ENCODE measurements at places on chromosomes 16 and 17.

DNA sequence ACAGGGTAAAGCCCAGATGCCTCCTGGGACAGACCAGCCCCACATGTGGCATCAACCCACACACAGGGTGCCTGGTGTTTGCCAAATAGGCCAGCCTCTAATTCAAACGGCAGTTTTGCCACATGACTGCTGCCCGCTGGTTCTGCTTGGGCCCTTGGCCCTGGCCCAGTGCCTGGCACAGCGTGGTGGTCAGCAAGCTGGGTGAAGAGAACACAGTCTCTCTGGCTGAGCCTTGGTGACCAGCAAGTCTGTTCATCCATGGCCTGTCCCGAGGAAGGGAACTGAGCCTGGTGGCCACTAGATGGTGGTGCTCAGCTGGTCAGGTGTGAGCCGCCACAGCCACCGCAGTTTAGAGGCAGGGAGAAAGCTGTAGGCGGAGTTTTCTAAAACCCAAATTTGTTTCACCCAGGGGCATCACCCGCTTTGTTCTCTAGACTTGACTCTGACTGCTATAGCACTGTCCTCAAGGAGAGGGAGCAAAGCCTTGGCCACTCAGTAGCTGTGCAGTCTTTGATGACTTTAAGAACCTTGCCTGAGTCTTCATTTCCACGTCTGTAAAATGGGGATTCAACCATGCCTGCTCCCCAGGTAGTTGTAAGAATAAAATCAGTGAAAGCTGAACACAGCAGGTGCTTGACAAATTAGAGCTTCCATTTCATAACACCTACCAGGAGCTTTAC, 4.7 kb upstream of the GFAP start:
- peak; percentile 90 for DNase-seq

- DNase-seq: no peak
Observed at GRCh38 chr16:4647644-4647980, 23.0 kb downstream of the MGRN1 start.

DNA sequence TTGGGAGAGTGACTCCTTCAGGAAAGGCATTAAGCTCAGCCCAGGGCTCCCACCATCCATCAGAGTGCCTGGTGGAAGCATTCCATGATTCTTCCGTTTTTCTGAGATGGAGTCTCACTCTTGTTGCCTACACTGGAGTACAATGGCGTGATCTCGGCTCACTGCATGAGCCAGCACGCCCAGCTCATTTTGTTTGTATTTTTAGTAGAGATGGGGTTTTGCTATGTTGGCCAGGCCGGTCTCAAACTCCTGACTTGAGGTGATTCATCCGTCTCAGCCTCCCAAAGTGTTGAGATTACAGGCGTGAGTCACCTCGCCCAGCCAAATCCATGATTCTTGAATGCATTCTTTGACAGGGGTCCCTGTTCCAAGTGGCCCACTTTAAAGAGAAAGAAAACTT, 23.1 kb downstream of the MIS12 start:
- no peak for DNase-seq

DNA sequence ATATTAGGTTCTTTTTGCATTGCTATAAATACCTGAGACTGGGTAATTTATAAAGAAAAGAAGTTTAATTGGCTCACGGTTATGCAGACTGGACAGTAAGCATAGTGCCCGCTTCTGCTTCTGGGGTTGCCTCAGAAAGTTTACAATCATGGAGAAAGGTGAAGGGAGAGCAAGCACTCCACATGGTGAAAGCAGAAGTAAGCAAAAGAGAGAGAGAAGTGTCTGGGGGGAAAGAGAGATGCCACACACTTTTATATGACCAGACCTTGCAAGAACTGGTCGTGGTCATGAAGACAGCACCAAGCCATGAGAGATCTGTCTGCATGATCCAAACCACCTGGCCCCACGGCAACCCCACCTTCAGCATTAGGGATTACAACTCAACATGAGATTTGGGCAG, 45.4 kb downstream of the KCNJ16 start:
- DNase-seq: no peak
